Anterior cingulate cortex (tissue), 58 donors: ENCODE measurements at places on chromosomes 12 and 14.

- DNase-seq: no peak
Observed at GRCh38 chr12:99393763-99394162, 253.8 kb upstream of the GARIN6 start.

- no peak for DNase-seq
Observed at GRCh38 chr14:96421236-96421635, 29.3 kb downstream of the AK7 start.

- DNase-seq: no peak
Observed at GRCh38 chr14:91877376-91877915, 10.1 kb upstream of the TC2N start.

DNA sequence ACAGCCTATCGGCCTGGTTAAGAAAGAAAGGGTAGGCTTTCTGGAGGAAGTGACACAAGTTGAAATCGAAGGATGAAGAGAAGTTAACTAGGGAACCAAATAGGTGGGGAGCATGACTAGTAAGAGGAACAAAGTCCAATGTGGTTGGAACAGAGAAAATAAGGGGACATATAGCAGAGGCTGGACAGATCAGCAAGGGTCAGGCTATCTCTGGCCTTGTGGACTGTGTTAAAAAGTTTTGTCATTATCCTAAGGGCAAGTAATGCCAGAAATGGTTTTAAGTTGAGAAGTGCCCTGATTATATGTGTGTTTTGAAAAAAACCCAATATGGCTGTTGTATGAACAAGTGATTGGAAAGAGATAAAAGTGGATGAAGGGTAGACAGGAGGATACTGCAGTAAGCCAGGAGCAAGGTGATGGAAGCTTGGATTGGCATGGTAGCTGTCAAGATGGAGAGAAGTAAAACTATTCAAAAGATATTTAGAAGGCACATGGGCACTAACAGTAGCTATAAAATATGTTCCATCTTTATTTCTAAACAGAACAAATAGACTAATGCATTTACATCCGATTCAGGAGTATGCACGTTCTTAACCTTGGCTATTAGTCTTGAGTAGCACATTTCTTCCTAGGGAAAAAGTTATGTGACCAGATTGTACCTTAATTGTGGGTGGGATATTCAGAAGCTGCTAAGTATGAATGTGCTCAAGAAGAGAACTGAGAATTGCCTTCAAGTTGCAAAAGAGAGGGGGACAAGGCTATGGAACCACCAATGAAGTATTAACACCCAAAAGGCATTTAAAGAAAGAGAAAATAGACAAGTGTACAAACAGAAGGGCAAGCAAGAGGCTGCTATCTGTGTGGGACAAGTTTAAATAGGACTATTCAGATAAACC lies 46.8 kb upstream of the OR5AU1 start:
- no peak for DNase-seq

DNA sequence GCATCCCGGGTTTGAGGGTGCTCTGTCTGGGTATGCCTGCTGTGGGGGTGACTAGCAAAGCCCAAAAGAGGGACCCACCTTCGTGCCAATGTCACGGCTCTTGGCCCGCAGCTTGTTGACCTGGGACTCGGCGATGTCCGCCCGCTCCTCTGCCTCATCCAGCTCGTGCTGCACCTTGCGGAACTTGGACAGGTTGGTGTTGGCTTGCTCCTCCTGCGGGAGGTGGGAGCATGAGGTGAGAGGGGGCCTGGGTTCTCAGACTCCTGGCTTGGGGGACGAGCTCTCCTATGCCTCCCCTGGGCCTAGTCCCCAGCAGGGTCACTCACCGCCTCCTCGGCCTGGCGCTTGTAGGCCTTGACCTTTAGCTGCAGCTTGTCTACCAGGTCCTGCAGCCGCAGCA lies 5.6 kb upstream of the MYH6 start:
- no peak for DNase-seq

DNA sequence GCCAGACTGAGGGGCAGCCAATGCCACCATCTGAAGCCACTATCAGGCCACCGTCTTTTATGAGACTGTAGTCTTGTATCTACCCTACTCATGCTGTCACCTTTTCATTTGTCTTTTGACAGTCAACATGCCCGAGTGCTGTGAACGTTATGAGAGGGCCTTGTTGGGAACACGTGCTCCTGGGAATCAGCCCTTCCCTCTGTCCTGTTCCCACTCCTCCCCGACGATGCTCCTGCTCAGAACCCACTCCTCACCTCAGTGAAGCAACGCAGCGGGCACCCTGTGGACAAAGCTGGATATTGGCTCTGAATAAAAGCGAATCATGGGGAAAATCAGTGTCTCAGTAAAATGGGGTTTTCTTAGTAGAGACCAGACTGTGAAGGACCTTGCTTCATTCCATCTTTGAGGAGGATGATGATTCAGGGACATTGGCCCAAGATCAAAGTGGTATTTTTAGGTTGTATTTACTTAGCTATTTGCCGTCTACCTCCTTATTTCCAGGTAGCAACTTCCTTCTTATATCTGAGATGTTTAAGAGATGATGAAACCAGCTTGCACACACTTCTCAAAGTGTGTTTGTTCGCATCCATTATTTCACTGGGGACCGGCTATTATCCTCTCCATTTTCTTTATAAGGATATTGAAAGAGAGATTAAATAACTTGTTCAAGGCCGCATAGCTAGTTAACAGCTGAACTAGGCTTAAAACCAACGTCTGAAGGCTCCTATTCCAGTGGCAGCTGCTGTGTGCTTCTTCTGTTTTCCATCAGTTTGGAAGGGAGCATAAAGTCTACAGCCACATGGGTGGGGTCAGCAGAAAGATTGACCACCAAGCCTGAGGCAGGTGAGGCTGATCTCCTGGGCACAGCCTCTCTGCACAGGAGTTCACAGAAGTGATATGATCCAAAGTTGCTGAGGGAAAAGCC lies 43.9 kb upstream of the CTDSP2 start:
- DNase-seq: no peak

DNA sequence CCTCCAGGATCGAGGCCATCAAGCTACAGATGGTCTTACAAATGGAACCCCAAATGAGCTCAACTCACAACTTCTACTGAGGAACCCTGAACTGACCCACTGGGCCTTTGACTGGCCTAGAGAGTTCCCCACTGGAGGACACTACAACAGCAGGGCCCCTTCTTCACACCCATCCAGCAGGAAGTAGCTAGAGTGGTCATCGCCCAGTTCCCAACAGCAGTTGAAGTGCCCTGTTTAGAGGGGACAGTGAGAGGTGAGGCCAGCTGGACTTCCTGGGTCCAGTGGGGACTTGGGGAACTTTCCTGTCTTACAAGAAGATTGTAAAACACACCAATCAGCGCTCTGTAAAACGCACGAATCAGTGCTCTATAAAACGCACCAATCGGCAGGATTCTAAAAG lies 247.9 kb upstream of the BTG1 start:
- DNase-seq: no peak

DNA sequence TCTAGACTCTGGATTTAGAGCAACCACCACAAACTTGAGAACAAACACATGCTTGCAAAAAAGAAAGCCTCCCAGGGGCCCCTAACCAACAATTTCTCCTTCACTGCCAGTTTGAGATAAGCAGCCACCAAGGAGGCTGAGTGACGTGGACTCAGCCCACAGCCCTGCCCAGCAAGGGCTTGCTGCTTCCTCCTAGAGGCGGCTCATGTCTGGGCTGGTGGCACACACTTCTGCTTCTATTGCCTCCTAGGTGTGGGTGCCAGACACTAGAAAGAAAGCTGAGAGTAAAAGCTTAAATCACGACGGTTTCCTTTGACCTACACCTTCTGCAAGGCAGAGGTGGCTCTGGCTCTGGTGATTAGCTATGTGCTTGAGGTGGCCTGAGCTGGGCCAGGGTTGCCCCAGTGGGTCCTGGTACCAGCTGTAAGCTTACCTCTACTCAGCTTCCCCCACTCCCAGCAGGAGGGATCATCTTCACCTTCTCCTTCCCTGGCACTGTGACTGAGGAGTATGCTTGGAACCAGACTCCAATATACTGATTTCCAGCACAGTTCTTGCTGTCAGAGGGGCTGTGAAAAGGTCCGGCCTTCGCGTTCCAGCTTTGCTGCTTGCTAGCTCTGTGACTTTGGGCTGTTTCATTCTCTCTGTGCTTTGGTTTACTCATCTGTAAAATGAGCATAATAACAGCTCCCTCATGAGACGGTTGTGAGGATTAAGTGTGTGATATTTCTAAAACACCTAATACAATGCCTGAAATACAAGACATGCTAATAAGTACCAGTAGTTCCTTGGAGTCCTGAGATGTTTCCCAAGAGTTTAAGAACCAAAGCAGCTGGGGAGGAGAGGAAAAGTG lies 89.7 kb upstream of the PARP11 start:
- DNase-seq: no peak

DNA sequence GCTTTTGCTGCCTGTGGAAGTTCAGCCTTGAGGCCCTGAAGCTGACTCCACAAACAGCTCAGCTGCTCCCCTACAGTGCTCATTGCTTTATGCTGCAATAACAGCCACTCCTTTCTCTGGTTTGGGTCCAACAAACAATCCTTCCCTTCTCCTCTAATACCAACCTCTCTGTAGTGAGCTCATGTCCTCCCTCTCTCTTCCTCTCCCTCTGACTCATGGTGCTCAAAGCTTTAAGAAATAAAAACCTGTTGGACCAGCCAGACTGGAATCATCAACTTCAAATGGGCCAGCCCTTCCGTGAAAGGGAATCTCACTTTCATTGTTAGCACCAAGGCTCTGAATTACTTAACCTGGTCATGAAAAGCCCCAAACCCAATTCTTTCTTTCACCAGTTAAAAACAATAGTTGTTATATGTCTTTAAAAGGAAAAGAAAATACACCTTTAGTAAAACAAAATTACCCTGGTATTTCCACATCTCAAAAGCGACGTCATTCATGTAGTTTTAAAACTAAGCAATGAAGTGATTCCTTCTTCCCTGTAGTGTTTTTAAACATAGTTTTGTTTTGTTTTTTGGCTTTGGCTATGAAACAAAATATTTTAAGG lies 126.4 kb downstream of the DUSP6 start:
- DNase-seq: no peak

- DNase-seq: no peak
Observed at GRCh38 chr14:35578639-35579038, 44.7 kb downstream of the INSM2 start.

DNA sequence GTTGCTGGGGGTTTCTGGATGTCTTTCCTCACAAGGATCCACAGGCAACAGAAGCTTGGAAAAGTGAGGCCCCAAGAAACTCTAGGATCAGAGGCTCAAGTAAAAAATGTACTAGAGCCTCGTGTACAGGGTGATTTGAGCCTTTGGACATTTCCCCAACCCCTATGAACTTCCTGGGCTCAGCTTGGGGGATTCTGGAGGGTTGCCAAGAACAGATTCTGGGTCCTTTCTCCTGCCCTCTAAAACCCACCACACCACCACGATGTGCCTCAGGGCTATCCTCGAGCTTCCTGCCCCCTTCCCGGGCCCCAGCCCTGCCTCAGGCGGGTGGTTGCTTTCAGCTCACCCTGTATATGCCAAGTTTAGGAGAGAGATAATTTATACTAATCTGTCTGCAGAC lies 583 bp downstream of the FAM186B start:
- DNase-seq: no peak

GRCh38 chr14:100738269-100738691 lies 11.6 kb downstream of the DLK1 start:
- no peak for DNase-seq

DNA sequence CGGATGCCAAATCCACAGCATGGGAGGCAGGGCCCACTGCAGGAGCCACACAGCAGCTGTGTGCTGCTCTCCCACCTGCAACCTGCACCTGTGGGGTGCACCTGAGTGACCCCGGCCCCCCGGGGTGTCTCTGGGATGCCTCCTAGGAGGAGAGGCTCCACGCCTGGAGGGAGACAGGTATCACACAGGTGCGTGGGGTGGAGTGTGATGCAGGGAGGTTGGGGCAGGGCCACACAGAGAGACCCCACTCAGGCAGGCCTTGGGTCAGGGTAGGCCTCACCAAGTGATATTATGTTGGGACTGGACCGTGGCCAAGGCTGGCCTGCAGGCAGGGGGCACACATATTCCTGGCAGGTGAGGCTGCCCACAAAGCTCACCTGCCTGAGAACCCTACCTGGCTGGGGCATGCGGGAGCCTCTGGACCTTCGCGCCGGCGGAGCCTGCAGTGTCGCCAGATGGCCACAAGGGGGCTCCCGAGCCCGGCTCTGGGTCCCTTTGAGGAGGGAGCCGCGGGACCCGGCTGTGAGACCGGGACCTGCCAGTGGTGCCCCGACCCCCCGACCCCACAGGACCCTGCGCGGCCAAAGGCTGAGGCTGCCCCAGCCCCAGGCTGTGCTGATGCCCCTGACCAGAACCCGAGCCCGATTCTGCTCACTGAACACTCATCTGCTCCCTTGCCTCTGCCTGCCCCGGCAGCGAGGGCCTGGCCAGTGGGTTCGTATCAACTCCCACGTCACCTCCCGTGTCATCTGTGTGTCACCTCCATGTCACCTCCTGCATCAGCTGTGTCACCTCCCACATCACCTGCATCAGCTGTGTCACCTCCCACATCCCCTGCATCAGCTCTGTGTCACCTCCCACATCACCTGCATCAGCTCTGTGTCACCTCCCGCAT lies 11.4 kb downstream of the TMEM121 start:
- DNase-seq: no peak

DNA sequence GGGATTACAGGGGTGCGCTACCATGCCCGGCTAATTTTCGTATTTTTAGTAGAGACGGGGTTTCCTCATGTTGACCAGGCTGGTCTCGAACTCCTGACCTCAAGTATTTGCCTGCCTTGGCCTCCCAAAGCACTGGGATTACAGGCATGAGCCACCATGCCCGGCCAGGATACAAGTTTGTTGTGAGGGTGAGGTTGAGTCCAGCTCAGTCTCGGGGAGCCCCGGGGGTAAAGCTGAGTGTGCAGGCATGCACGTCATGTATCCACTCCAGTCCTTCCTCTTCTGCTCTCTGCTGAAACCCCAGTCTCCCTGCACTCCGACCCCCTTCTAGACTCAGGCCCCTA lies 369 bp downstream of the HPD start:
- DNase-seq: no peak

GRCh38 chr14:52846591-52846990 lies 55.2 kb upstream of the GNPNAT1 start:
- DNase-seq: no peak

- no peak for DNase-seq
Observed at GRCh38 chr12:43291516-43291915, 260.5 kb downstream of the ADAMTS20 start.

DNA sequence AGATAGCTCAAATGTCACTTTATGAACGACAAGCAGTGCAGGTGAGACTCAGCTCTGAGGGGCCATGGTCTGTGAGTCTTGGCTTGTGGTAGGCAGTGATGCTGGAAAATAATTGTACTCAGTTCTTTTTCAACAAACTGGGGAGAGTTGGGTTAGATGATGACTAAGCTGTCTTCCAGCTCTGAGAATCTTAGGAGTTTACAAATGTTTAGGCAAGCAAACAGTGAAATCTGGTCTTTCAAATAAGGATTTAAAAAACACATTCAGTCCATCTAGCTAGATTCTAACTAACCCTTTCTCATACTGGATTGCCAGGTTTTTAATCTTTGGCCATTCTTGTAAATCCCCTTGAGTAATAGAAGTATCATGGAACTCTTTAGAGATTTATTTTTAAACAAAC lies 3.4 kb downstream of the PHC1 start:
- DNase-seq: no peak

DNA sequence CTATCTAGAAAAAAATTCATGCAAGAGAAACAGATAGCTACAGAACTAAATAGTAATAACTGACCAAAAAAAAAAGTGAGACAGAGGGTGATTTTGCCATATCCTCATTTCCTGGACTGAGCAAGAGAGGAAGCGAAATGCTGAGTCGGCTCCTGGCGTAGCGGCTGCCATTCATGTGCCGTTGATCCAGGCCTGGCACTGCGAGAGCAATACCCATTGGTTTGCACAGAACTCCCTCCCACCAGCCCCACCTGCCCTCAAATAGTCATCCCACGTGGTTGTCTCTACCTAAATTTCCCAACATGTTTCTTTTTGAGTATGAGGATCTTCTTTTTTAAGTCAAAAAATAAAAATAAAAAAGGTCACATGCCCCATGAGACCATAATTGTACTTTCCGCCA lies 9.4 kb upstream of the WNT5B start:
- no peak for DNase-seq
